ENCODE measurements at places on chromosomes 1 and 21.

- no peak for DNase-seq
Measured at GRCh38 chr1:179366093-179366800, 476 bp downstream of the AXDND1 start.

- no peak for DNase-seq
Measured at GRCh38 chr1:21950734-21951133, 13.6 kb upstream of the HSPG2 start.

- DNase-seq: no peak
Measured at GRCh38 chr1:230037261-230037660, 29.8 kb upstream of the GALNT2 start.

DNA sequence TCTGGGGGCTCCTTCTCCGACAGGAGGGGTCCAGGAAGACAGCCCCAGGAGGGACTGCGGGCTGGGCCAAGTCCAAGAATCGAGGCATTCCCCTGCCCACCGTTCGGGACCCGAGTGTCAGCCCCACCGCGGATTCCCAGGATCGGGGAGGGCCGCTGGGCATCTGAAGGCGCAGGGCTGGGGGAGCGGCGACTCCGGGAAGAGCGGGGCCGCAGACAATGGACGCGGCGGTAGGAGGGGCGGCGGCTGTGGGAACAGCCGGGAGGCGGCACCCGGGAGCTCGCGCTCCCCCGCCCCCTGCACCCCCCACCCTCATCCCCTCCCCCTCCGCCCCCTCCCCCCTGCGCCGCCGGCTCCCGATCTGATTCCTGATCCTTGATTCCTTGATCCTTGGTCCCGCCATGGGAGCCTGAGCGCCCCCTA is at the start of gene VANGL2:
Gene VANGL2, plus strand, starts transcription at position 342 of the 423 bp plus-strand sequence. CDS start 15,274 bp downstream, outside the sequence.
- DNase-seq: peak; percentile 88

DNA sequence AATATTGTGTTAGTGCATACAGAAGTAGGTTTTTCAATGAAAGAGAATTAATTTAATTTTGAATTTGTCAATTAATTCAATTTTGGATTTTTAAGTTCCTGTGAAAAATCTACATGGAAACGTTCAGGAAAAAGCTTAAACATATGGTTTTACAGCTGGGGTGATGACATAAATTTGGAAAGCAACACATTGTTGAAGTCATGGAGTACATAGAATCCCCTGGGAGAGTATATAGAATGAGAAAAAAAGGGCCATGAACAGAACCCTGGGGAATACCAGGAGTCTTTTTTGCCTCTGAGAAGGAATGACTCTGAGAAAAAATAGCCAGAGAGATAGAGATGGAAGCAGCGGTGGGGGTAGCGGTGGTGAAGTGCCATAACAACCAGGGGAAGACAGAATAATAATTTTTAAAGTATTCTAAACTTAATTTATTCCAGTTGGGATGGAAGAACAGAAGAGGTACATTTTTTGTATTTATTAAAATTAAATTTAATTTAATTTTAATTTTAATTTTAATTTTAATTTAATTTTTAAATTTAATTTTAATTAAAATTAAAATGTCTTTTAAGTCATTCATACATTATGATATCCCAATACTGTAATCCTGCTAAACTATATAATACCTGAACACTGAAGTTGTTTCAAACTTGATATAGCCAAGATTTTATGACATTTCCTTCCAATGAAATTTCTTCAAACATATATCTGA is 48.9 kb downstream of the NME7 start:
- no peak for DNase-seq

- no peak for DNase-seq
Measured at GRCh38 chr1:155706139-155706538, 17.2 kb downstream of the DAP3 start.

DNA sequence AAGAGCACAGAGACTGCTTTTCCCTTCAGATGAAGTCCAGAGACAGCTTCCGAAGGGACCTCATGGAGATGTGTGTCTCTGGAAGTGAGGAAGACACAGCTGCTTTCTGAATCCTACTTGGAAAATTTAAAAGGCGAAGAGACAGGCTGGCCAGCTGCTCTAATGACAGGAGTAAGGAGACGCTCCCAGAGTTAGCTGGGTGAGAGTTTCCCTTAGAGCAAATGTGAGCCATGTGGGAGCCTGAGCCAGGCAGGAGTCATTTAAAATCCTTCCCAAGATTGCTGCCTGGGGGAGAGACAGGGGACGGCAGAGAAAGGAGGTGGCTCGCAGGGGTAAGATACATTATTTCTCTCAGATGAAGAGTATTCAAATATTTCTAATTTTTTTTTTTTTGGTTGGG is 53.1 kb downstream of the ZNF326 start:
- no peak for DNase-seq

DNA sequence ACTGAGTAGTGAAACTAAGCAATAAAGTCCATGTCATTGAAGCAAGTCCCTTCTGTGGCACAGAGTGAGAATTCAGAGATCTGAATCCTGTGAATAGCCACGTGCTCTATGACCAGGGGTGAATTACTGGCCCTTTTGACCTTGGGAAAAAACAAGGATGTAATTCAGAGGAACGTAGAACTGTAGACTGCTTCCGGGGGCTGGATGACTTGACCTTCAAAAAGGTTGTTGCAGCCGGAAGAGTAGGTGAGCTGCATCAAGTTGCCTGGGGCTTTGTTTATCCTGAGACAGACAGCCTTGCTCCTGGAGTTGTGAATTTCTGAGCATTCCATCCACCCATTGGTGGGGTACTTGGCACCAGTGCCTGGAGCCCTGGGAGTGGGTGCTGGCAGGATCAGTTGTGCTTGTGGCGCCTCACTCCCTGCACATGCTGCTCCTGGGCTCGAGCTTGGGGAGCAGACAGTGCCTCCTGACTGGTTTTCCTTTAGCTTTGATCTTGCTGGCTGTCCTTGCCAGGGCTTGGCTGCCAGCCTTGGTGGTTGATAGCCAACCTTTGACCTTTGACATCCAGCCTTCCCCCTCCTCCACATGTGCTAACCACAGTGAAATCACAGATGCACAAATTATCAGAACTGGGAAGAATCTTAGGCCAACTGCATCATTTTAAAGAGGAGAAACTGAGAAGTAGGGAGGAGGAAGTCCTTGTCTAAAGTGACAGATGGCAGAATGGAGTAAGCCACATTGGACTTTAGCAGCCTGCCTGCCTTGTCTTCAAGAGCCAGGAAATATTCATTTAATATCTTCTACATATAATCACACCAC is 16.2 kb upstream of the MYOG start:
- no peak for DNase-seq

- no peak for DNase-seq
Measured at GRCh38 chr1:51270751-51271150, 34.7 kb downstream of the RNF11 start.

DNA sequence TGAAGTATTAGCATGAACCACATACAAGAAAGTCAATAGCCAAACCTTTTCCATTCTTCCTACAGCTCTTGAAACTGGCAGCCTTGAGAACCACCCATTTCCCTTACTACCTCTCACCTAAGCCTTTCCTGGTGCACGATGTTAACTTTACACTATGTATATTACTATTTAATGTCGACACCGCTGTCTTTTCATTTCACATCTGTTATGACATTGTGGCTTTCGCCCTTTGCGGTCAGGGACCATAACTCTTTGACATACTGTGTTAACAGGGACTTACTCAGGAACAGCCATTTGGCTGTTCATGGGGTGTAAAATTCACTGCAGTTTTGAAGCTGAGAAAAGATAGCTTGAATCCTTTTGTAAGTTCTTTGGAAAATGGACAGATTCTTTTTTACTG is 21.1 kb upstream of the GPR88 start:
- DNase-seq: no peak
